CD4-positive, alpha-beta T cell treated with Interleukin-4 for 1 hour (primary cell): ENCODE measurements at places on chromosomes 6 and 20.

GRCh38 chr6:93604951-93605350 lies 185.6 kb upstream of the EPHA7 start:
- DNase-seq = no peak

DNA sequence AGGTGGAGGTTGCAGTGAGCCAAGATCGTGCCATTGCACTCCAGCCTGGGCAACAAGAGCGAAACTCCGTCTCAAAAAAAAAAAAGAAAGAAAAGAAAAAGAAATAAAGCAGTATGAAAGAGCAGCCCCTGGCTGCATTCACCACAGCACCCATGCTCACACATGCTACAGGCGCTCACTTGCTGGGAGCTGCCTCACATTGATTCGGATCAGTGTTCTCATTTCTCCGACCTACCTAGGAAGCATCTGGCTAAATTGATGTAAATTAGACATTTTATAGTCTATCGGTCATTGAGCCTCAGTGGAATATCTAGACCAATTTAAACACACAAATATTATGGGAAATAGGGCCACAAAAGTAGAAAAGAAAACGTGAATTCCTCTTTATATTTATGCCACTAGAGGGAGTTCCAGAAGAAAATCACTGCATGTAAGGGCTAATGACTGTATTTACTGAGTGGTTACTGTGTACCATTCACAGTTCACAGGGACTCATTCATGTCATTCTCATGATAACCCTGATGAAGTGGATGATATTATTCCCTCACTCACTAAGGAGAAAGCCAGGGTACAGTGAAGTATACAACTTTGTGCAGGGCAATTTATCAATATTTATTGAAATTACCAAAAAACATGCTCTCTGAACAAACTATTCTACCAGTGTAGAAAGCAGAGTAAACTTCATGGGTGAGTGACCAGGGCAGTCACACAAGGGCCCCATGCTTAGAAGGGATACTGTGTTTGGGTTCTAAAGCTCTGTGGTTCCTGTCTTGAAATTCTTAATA lies 5.3 kb upstream of the MOG start:
- DNase-seq = peak; percentile 65

- DNase-seq = no peak
Measured at GRCh38 chr6:99617131-99617530, 10.5 kb downstream of the PRDM13 start.

- no peak for DNase-seq
Measured at GRCh38 chr6:27294409-27294808, 17.7 kb downstream of the POM121L2 start.

- DNase-seq = no peak
Measured at GRCh38 chr6:137495703-137496336, 1.6 kb upstream of the OLIG3 start.

DNA sequence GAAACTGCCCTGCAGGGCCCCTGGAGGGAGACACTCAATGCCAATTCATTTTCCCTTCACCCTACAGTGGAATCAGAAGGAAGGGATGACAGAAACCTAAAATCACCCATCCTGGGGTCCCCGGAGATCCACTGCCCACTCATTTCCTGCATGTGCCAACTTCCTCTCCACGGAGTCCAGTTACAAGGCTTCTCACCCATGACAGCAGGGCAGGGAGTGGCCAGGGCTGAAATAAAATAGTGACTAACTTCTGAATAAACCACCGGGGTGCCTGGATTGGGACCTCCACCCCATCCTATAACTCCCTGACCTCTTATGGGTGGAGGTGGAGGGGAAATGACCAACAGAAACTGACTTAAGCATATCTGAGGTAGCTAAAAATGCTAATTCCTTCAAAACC lies 362.3 kb downstream of the MAFB start:
- peak; percentile 80 for DNase-seq

- no peak for DNase-seq
Measured at GRCh38 chr6:24796616-24797290, 2.0 kb downstream of the ARMH2 start.

GRCh38 chr6:106347219-106347618 lies 13.3 kb upstream of the CRYBG1 start:
- DNase-seq = no peak

GRCh38 chr6:113854531-113855499 lies 2.3 kb upstream of the MARCKS start:
- peak; percentile 21 for DNase-seq

DNA sequence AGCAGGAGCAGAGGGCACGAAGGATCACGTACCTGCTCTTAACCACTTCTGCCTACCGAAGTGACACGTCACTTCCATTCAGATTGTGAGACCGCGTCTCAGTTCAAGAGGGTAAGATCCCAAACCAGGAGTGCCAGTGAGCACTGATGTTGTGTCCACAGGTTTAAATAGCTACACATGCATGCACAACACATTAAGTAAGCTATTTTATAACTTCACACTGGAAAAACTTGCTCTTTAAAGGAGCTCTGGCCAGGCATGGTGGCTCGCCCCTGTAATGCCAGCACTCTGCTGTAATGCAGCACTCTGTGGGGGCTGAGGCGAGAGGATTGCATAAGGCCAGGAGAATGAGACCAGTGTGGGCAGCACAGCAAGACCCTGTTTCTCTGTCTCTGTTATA lies 21.1 kb downstream of the ABHD12 start:
- DNase-seq = no peak

- DNase-seq = no peak
Measured at GRCh38 chr6:155444952-155445903, 10.4 kb downstream of the NOX3 start.

DNA sequence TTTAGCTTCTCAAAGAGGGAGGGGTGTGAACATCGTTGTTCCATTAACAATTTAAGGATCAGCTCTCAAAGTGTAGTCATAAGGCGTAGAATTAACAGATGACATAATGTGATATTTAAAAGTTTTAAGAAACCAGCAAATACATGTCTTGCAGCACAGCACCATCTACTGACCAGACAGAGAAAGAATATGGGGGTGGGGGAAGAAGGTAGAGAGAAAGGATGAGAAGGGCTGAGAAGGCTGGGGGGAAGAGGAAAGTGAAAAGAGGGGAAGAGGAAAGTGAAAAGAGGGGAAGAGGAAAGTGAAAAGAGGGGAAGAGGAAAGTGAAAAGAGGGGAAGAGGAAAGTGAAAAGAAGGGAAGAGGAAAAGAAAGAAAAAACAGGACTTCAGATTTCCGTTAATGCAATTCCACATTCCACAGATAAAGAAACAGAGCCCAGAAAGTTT lies 80.9 kb downstream of the HAO1 start:
- no peak for DNase-seq

- no peak for DNase-seq
Measured at GRCh38 chr6:81933608-81934051, 181.1 kb upstream of the TENT5A start.

DNA sequence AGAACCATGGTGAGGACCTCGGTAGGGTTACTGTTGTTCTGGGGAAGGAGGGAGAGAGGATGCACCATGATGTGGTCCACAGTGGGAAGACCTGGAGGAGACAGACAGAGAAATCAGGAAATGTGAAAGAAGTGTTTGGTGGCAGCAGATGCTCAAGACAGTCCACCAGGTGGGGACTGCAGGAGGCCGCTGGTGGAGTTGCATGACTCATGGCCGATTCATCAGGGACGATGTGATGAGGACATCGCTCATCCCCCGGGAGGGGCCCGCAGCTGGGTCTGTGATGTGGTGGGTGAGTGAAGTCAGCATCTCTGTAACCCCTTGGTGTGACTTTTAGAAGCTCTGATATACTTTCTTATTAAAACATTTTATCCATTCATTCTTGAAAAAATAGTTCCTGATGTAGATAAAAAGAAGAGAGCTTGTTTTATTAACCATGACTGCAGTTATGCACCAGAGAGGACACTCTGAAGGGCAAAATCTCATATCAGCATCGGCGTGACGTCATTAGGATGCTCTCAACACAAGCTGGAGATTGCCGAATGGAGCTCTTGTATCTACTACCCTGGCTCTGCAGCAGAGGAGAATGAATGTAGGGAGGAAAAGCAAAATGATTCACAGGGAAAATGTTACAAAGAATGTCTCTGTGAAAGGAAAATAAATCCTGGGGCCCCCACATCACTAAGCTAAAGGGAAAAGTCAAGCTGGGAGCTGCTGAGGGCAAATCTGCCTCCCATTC lies 71.2 kb downstream of the RAMACL start:
- DNase-seq = no peak

DNA sequence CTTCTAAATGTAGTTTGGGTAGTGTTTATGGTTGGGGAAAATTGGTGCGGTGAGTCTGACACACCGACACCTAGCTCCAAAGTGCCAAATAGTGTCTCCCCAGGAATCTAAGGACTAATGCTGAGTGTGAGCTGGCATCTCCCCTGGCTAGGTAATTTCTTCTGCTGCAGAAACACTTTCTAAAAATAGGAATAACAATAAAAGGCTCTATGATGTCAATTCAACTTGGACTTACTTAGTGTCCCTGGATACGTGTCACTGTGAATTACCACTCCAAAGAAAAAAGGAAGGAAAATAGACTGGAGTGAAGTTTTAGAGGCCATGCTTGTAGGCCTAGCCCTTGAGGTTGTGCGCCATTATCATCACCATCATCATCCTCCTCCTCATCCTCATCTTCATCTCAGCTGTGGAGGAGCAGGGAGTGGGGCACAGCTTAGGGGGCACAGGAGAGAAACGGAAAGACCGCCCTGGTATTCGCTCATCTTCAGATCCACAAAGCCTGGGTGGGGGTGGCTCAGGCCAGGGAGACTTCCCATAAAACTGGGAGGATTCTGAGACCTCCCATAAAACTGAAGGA lies 89.6 kb downstream of the TBC1D7 start:
- DNase-seq = no peak

DNA sequence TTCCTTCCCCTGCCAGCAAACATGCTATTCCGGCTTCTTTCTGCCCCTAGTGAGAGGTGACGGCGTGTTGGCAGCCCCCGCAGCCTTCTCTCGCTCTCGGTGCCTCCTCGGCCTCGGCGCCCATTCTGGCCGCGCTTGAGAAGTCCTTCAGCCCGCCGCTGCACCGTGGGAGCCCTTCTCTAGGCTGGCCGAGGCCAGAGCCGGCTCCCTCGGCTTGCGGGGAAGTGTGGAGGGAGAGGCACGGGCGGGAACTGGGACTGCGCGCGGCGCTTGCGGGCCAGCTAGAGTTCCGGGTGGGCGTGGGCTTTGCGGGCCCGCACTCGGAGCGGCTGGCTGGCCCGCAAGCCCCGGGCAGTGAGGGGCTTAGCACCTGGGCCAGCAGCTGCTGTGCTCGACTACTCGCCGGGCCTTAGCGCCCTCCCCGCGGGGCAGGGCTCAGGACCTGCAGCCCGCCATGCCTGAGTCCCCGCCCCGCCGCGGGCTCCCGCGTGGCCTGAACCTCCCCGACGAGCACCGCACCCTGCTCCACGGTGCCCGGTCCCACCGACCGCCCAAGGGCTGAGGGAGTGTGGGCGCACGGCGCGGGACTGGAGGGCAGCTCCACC lies 20.0 kb upstream of the PXDC1 start:
- no peak for DNase-seq

DNA sequence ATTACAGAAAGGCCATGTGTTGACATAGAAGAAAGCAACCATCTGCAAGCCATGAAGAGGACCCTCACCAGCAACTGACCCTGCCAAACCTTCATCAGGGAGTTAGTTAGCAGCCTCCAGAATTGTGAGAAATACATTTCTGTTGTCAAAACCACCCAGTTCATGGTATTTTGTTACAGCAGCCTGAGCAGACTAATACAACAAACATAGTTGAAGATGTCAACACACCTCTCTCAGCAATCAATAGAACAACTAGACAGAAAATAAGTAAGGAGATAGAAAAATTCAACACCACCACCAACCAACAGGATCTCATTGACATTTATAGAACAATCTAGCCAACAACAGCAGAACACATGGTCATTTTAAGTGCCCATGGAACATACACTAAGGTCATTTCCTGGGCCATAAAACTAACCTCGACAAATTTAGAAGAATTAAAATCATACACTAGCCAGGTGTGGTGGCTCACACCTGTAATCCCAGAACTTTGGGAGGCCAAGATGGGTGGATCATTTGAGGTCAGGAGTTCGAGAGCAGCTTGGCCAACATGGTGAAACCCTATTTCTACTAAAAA lies 32.7 kb downstream of the TCP11 start:
- no peak for DNase-seq

GRCh38 chr6:19478273-19478672 lies 358.9 kb upstream of the ID4 start:
- no peak for DNase-seq
